ENCODE measurements at places on chromosomes 1 and 21.
A peak's percentile ranks its signal among the peaks of the same experiment; 100 is the strongest.

GRCh38 chr1:57819893-57820292 lies 396.0 kb upstream of the DAB1 start:
- DNase-seq, result no peak

DNA sequence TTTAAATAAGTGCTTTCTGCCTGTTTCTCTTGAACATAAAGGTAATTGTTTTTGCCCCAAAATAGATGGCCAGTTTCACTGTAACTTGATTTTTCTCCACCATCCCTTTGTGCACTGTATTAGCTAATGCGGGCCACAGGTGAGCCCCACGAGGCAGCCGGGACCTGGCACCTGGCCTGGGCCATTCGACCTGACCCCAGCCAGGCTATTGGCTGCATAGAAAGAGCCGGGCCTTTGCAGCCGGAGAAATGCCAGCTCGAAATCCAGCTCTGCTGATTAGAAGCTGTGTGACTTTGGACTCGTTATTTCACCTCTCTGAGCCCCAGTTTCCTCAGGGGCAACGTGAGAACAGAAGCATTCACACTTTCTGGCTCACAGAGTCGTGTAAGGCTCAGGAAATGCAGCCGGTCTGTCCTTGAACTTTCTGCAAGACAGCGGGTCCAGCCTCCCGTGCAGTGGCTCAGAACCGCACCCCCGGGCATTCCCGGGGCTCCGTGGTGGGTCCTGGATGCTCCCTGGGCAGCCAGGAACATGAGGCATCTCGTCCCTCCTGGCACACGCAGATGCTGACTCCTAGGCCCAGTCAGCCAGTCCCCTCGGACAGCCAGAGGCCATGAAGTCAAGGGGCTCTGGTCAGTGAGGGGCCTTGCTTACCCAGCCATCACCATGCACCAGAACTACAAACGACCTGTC lies 37.4 kb upstream of the ACTRT2 start:
- no peak for DNase-seq

- DNase-seq, result no peak
Observed at GRCh38 chr1:184160236-184160635, 108.7 kb downstream of the TSEN15 start.

- no peak for DNase-seq
Observed at GRCh38 chr1:111499026-111499785, 4.2 kb downstream of the ADORA3 start.

DNA sequence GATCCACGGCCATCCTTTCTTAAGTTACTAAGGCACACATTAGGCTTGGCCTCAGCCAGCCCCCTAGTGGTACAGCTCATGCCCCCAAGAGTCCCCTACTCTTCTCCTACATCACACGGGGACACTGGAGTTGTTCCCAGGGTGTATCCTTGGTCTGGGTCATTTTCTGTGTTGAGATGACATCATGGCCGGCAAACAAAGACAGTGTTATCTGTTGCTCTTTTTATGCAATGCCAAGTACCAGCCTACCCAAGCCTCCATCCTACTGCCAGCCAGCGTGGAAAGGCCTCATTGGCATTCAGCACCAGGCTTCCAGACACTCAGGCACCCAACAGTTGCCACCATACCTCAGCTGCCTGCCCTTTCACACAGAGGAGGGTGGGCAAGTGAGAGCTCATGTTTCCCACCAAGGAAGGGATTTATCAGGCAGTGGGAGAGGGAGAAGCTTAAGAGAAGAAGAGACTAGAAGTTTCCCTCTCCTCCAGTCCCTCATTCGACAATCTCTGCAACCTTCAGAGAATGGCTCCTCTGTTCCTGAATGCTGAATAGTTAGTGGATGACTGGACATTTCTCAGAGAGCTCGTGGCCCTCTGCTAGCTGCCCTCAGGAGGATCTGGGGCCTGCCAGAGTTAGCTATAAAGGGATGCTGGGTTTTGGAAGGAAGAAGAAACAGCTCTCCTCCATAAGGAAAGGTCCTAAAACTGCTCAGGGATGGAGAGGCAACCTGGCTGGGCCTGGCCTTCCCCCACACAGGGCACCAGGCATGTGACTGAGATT lies 17.7 kb downstream of the CBR1 start:
- DNase-seq, result peak; percentile 42

GRCh38 chr1:11946647-11947046 lies 12.1 kb downstream of the PLOD1 start:
- no peak for DNase-seq

GRCh38 chr1:152050886-152051675 lies 14.3 kb upstream of the S100A11 start:
- no peak for DNase-seq

- peak; percentile 74 for DNase-seq
Observed at GRCh38 chr21:32206631-32207405, 72.0 kb downstream of the MIS18A start.

DNA sequence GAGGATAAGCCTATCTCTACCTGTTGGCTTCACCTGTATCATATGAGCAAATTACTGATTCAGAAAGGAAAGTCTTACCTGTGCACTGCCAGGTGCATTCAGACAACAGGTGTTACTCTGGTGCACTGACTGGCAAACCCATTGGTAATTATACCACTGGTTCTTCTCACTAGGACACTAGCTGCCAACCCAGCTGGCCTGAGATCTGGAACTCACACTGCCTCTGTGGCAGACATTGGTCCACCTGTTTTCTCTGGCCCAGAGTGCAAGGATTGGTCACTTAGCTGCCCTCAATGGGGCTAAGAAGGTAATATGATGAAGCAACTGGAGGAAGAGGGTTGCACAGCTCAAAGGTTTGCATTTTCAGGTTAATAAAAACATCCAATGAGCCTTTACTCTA lies 140.2 kb upstream of the DNAH14 start:
- no peak for DNase-seq

GRCh38 chr1:32744071-32744425 lies 41.5 kb upstream of the SYNC start:
- DNase-seq, result no peak

DNA sequence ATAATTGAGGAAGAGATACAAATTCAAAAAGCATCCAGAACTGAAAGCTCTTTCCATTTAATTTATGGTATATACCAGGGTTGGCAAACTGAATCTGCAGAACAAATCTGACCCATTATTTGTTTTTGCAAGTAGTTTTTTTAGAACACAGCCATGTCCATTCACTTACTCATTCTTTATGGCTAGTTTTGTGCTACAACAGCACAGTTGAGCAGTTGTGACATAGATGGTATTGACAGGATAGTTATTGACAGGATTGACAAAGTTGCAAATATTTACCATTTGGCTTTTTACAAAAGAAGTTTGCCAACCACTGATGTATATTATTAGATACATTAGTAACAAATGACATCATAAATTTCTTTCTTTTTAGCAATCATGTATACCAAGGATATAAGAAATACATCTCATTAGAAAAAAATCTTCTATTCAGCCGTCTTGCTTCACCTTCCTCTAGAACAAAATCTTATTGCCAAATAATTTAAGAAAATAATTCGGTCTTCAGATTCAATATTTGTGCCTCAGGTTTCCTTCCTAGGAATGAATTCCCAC lies 9.4 kb downstream of the ADAMTS1 start:
- DNase-seq, result no peak

DNA sequence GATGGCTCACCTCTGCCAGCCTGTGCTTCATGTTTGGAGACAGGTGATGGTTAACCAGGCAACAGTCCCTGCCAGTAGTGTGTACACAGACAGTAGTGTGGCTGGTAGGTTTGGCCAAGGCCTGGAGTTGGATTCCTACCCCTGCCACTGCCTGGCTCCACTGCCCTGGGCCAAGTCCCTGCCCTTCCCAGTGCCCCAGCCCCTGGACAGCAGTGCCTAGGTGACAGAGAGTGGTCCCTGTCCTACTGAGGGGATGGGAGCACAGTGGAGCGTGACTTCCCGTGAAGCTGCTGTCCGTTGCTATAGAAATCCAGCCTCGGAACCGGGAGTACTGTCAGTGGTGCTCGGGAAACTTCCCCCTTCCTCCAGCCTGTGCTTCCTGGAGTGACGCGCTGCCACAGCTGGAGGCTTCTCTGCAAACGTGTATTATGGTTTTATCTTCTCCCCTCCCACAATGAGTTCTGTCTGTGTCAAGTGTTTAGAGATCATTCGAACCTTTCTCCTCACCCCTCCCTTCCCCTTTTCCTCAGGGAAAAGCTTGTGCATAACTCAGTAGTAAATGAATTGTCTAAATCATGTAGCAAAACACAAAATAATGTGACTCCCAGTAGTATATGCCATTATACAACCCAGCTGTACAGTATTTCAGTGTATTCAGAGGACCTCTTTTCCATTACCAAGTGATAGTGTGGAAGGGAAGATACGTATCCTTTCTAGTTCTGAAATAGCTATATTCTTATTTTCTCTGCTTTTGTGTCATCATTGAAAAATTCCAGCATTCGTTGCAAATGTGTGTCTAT lies 73.4 kb downstream of the GALNT2 start:
- DNase-seq, result peak; percentile 33

DNA sequence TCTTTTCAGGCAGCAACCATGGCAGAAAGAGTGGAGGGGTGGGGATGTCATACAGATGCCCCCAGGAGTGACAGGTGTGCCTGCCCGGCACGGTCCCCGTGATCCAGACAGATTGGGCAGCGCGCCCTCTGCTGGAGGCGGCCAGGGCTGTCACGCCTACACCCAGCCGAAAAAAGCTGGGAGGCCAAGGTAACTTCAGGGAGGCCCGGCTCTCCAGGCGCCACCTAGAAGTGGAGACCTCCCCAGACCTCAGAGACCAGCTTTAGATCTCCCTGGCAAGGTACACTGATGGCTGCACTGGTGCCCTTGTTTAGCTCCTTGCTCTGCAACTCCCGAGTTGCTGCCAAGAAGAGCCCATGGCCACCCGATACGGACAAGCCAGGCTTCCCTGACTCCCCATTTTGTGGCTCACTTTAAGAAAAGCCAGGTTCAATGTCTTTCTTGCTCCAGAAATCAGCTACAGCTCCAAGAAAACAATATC lies 6.6 kb downstream of the GOLT1A start:
- peak; percentile 85 for DNase-seq

GRCh38 chr1:61280452-61280851 lies 198.1 kb downstream of the NFIA start:
- DNase-seq, result no peak

DNA sequence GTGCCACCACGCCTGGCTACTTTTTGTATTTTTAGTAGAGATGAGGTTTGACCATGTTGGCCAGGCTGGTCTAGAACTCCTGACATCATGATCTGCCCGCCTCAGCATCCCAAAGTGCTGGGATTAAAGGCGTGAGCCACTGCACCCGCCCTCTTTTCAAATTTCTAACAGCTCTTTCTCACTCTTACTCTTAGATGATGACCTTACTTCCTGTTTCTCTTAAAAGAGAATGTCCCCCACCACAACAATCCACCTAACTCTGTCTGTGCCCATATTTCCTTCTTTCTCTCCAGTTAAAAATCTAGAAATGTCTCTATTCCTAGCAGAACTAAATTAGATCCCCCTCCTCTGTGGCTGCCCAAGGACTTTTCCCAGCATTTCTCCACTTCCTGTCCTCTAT lies 46.6 kb upstream of the RGS2 start:
- DNase-seq, result no peak

GRCh38 chr1:12203216-12204007 lies 26.4 kb upstream of the VPS13D start:
- no peak for DNase-seq

GRCh38 chr1:119549719-119550132 lies 42.7 kb downstream of the HSD3B1 start:
- peak; percentile 82 for DNase-seq

- no peak for DNase-seq
Observed at GRCh38 chr1:35748326-35748725, 21.5 kb downstream of the CLSPN start.

- DNase-seq, result peak; percentile 74
Observed at GRCh38 chr1:65958561-65959350, 166.1 kb downstream of the PDE4B start.

Data from NCI-H82 (cell line).